ENCODE measurements at places on chromosomes 4 and X.

DNA sequence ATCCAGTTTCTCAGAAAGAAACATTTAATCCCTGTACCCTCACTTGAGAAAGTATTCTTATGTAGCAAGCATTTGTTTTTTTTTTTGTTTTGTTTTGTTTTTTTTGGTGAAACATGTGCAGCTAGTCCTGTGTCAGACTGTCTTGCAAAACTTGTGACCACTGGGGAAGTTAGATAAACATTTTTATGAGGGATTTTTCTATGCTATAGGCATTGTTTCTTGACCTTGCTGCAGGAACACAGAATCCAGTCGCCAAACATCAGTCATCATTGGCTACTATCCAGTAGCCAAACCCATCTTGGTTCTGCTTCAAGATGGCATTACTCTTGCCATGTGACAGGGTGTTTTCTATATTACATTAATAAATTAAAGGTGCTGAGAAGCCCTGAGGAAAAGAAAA is 7.7 kb upstream of the MAPK10 start:
- no peak for DNase-seq

- DNase-seq = no peak
These were observed 350.8 kb downstream of the FBXO8 start for GRCh38 chr4:173932701-173933100.

GRCh38 chr4:37882665-37883296 is 8.1 kb upstream of the TBC1D1 start:
- no peak for DNase-seq

DNA sequence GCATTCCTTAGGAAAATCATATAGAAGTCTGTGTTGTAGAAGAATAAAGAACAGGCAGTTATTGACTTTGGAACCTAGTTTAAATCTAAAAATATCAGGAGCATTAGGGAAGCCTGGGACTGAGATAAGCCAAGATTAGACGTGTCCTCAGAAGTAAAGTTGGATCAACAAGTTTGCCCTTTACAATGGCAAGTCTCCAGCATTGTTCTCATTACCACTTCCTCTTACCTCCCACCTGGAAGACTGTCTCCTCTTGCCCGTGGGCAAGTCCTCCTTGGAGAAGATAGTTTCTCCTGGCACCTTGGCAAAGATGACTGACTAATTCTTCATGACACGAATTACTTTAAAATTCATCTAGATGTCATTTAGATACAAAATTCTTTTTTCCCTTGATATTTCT is 37.8 kb downstream of the CNKSR2 start:
- DNase-seq = no peak

- DNase-seq = no peak
These were observed 698.0 kb downstream of the FAT4 start for GRCh38 chr4:126012691-126013290.

DNA sequence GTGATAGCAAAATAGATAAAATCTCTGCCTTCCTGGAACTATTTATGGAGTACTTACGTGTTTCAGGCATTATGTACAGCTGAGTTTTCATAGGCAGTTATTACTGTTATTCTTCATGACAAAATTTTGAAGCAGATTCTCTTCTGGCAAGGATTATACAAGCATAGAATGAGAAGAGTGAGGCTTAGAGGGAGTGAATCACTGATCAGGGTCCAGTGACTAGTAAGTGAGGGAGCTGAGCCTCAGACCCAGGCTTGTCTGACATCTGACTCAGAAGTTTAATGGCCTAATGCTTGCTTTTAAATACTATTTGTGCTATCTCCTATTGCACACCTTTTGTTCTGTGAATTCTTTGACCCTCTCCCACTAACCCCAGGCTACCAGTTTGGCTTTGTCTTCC is 110.6 kb downstream of the DTHD1 start:
- no peak for DNase-seq

DNA sequence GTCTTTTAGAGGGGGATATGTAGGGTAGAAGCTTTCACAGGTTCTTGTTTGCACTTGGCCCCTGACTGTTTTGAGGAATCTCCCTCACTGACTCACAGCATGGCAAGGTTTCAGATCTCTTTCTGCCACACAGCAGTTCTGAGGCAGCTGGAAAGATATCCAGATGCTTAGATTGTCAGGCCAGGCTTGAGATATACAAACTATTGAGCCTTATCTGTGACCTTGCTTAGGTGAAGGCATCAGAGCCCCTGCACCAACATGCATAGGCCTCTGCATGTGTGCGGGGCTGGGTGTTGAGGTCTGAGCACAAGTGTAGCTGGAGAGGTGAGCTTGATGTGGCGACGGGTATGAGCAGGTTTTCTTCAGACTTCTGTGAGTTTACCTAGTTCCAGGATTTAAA is 80.9 kb upstream of the MSANTD1 start:
- DNase-seq = no peak
